Stomach (tissue), 19 donors: ENCODE measurements at places on chromosomes 2 and 18. TPM values are rescaled to one million over a fixed set of nuclear protein-coding genes. Genes with fewer than 3 reads are reported as not detected.

The SERPINB3 gene
- total RNA-seq, result not detected

The TMEM18 gene
- 1.4 TPM for total RNA-seq

DNA sequence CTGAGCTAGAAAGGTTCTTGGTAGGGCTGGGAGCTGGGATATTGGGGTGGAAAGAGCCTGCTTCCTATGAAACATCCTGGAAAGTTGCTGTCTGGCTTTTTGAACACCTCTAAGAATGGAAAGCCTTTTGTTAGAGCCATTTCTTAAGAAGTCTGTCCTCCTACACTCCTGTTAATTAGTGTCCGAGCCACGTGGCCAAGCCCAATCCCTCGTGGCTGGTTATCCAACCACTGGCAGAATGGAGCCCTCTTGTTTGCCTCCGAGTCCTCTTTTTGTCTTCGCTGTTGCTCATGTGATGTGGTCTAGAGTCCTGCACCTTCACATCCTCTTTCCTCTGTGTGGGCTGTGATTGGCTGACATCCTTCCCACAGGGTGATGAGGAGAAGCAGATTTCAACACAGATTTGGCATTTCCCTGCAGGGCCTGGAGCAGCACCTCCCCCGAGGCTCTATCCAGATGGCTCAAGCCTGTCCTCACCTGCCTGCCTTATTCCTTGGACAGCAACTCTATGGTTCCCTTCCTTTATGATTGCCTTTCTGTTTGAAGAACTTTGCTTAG, 8.2 kb upstream of the TOGARAM2 start:
- no peaks in the 10 kb centered on the region for H3K4me1 ChIP-seq
- H3K27me3 ChIP-seq, result no peaks in the 10 kb centered on the region
- H3K27ac ChIP-seq, result no peak overlapping the region
- no peak overlapping the region for H3K4me3 ChIP-seq

DNA sequence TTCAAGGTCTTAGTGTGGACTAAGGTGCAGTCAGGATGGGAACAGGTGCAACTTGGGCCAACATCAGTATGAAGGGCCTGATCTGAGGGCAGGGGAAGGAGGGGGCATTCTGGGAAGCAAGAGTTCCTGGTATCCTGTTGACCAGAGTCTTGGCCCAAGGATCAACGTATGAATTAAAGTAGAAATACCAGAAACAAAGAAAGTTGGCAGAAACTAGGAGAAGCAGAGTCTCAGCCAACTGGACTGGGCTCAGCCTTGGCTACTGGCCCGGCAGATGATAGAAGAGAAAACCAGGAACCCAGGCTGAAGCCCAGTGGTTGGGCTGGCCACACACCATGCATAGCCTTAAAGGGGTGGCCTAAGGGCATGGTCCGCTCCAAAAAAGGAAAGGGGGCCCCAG, 2.3 kb downstream of the CETN1 start:
- peak; percentile 31 for DNase-seq
- H3K36me3 ChIP-seq, result no peaks in the 10 kb centered on the region
- H3K4me1 ChIP-seq, result peaks cover 8% of the 10 kb centered on the region
